ENCODE measurements at places on chromosomes 16 and 17. TPM values are rescaled to one million over a fixed set of nuclear protein-coding genes. Genes with fewer than 3 reads are reported as not detected.

The TNFSF13 gene
- 5.3 TPM for total RNA-seq

The ALDH3A1 gene
- total RNA-seq: 0.69 TPM

The RNF112 gene
- not detected for total RNA-seq

The WNT9B gene
- total RNA-seq: not detected

The GPR139 gene
- total RNA-seq: not detected

The ARL5C gene
- not detected for total RNA-seq

The ZG16B gene
- total RNA-seq: 2.7 TPM

The HOXB13 gene
- not detected for total RNA-seq

The NOB1 gene
- total RNA-seq: 30.7 TPM

The SRSF1 gene
- 275 TPM for total RNA-seq

The BCO1 gene
- not detected for total RNA-seq

The TEKT3 gene
- total RNA-seq: not detected

The SMCR8 gene
- 21.5 TPM for total RNA-seq

The KRT31 gene
- not detected for total RNA-seq

The RGS9 gene
- total RNA-seq: 2.8 TPM

The TBC1D3G gene
- not detected for total RNA-seq

The CNGB1 gene
- 0.45 TPM for total RNA-seq

The BAHCC1 gene
- total RNA-seq: 9.1 TPM

The TK1 gene
- total RNA-seq: 7.7 TPM

The FOXF1 gene
- not detected for total RNA-seq

The C1QTNF8 gene
- total RNA-seq: not detected

The DPEP1 gene
- not detected for total RNA-seq

The ARMC5 gene
- total RNA-seq: 10.7 TPM

The SLC35G6 gene
- not detected for total RNA-seq

The SNX11 gene
- total RNA-seq: 25.8 TPM

The SEC14L5 gene
- under 0.01 TPM for total RNA-seq

The SBK1 gene
- 0.43 TPM for total RNA-seq

The OR3A3 gene
- total RNA-seq: not detected

The KRT12 gene
- total RNA-seq: not detected

Data from mammary epithelial cell (primary cell).